Stomach (tissue), 19 donors: ENCODE measurements at places on chromosomes 3 and 15. TPM values are rescaled to one million over a fixed set of nuclear protein-coding genes. Genes with fewer than 3 reads are reported as not detected.

GPR27 gene
- 1.1 TPM for polyA plus RNA-seq

SLC28A2 gene
- polyA plus RNA-seq: 1.8 TPM

TYRO3 gene
- 6.6 TPM for polyA plus RNA-seq

CYP1A1 gene
- polyA plus RNA-seq: not detected

DNASE1L3 gene
- 0.44 TPM for polyA plus RNA-seq

FETUB gene
- polyA plus RNA-seq: 0.63 TPM

RASGRF1 gene
- not detected for polyA plus RNA-seq

TRPM1 gene
- polyA plus RNA-seq: not detected

LARP6 gene
- 12.7 TPM for polyA plus RNA-seq

CDCP1 gene
- 9.9 TPM for polyA plus RNA-seq

EFL1 gene
- polyA plus RNA-seq: 4.6 TPM

EFCC1 gene
- polyA plus RNA-seq: 10.7 TPM

ACOX2 gene
- 4.9 TPM for polyA plus RNA-seq

SYNPR gene
- polyA plus RNA-seq: 0.13 TPM

FRMD5 gene
- polyA plus RNA-seq: 0.40 TPM

COPS2 gene
- polyA plus RNA-seq: 39.1 TPM
